GM23338 (cell line): ENCODE measurements at places on chromosomes 3 and 15.
A peak's percentile ranks its signal among the peaks of the same experiment; 100 is the strongest.

GRCh38 chr3:19866751-19867347 is 67.2 kb downstream of the EFHB start:
- no peak overlapping the region for H3K27ac ChIP-seq
- no peaks in the 10 kb centered on the region for H3K4me1 ChIP-seq
- H3K27me3 ChIP-seq, result no peaks in the 10 kb centered on the region
- H3K36me3 ChIP-seq, result no peaks in the 10 kb centered on the region
- peak; percentile 80 for DNase-seq

DNA sequence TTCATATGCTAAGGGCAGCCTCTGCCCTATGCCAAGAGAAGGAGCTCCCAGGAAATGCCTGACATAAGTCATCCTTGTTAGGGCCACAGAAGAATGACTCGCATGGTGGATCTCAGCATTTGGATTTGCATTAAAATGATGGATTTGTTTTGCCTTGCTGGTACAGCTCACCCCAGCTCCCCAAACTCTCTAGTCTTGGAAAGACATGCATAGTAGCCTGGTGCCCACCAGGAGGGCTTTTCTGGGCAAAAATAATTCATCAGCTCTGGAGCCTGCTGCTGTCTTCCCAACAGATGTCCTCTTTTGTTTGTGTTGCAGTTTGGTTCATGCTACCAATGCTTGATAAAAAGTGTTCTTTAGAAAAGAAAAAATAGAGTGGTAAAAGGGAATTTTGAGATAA is 833.0 kb downstream of the AGBL1 start:
- no peaks in the 10 kb centered on the region for H3K36me3 ChIP-seq
- no peak for DNase-seq
- no peak overlapping the region for H3K4me3 ChIP-seq
- H3K27me3 ChIP-seq, result no peaks in the 10 kb centered on the region
- peaks cover 28% of the 10 kb centered on the region for H3K4me1 ChIP-seq

DNA sequence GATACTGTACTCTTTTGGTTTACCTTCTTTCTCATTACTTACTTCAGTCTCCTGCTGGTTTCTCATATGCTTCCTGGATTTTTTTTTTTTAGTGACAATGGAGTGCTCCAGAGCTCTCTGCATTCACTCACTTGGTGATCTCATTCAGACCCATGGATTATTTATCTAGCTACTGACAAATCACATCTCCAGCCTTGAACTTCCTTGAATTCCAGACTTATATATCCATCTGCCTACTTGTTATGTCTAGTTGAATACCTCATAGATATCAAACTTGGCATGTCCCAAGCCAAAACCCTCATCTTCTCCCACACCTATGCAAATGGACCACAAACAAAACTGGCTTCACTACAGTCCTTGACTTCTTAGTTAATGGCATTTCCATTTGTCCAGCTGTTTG is 234.7 kb upstream of the ZPLD1 start:
- no peaks in the 10 kb centered on the region for H3K4me1 ChIP-seq
- no peak for DNase-seq
- H3K36me3 ChIP-seq, result no peaks in the 10 kb centered on the region
- H3K27ac ChIP-seq, result no peak overlapping the region

DNA sequence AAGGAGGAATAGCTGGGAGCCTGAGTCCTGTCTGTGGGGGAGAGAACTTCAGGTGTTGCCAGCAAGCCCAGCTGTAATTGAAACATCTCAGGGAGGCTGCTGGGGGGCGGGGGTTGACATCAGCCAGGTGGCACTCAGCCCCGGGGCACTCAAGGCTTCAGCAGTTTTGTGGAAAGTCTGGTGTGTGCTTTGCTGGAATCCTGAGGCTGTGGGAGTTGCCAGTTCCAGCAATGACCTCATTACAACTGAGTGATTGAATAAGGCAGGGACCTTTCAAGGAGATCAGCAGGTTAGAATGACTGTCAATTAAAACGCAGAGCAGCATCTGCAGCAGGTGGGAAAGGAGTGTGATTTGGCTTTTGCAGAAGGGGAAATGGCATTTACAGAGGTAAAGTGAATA is 75.7 kb downstream of the FAM43A start:
- H3K4me1 ChIP-seq, result no peaks in the 10 kb centered on the region
- H3K27ac ChIP-seq, result no peak overlapping the region
- H3K27me3 ChIP-seq, result no peaks in the 10 kb centered on the region

GRCh38 chr3:52469001-52469400 is 13.6 kb downstream of the NISCH start:
- no peak for DNase-seq
- H3K36me3 ChIP-seq, result peaks cover 19% of the 10 kb centered on the region
- H3K27me3 ChIP-seq, result no peaks in the 10 kb centered on the region
- no peaks in the 10 kb centered on the region for H3K4me1 ChIP-seq

- peaks cover 10% of the 10 kb centered on the region; the same call in 1 of the 2 replicates for H3K36me3 ChIP-seq
- no peak for DNase-seq
- peaks cover 21% of the 10 kb centered on the region for H3K4me1 ChIP-seq
- H3K4me3 ChIP-seq, result no peak overlapping the region
- no peaks in the 10 kb centered on the region for H3K27me3 ChIP-seq
- H3K27ac ChIP-seq, result no peak overlapping the region
Observed at GRCh38 chr3:45988362-45988761, 7.3 kb downstream of the FYCO1 start.

DNA sequence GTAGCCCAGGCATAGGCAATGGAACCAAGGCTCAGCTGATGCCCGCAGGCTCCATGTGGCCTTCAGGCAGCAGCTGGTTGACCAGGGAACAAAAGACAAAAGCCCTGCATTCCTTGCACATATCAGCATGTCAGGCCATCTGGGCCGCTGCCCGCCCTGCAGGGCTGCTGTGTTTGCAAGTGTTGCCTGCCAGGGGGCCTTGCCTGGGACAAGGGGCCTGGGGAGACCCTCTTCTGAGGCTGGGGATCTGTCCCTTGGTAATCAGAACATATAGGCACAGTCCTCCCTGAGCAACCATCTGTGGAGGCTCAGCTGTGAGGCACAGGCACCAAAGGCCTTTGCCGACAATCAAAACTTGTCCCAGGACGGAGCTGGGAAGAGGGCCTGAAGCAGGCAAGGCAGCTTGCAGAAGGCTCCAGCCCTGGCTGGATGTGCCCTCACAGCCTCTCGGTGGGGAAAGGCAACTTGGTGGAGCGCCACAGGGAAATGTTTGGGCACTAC is 138.2 kb downstream of the TPRA1 start:
- H3K4me3 ChIP-seq, result no peak overlapping the region
- no peaks in the 10 kb centered on the region for H3K36me3 ChIP-seq
- no peak overlapping the region for H3K27ac ChIP-seq
- peaks cover 3% of the 10 kb centered on the region; the same call in 1 of the 2 replicates for H3K4me1 ChIP-seq
- H3K27me3 ChIP-seq, result peaks cover 30% of the 10 kb centered on the region
- DNase-seq, result peak; percentile 39

DNA sequence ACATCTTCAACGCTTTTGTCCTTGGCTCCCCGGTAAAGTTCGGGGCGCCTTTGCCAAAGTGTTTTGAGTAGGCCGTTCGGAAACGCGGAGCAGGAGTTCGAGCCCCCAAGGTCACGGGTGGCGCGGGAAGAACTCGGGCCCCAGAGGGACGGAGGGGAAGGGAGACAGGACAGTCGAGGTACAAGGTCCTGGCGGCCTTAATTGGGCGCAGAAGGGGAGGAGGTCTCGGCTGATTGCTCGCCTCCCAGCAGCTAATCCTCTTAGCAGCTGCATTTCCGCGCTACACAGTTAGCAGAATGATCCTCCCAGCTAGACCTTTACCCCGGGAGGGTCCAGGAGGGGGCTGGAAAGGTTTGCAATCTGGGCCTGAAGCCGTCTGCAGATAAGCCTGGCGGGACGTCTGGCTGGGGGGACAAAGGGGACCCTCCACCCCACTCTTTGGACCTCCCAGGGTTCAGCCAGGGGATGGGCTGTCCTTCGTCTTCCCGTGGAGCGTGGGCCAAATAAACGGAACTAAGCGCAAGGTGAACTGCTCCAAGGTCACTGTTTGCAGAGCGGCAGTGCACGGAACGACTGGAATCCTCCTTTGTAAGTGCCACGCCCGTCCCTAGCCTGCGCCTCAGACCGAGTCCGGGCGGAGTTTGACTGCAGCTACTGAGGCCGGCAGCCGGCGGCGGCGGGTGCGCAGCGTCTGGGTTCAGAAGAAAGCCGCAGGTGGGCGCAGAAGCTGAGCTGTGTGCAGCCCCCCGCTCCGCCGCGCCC is 7.2 kb downstream of the EOMES start:
- peak; percentile 80 for DNase-seq
- H3K27me3 ChIP-seq, result peaks cover 100% of the 10 kb centered on the region
- H3K27ac ChIP-seq, result no peak overlapping the region
- H3K4me1 ChIP-seq, result peaks cover 68% of the 10 kb centered on the region
- H3K4me3 ChIP-seq, result peak overlapping the region; percentile 68

GRCh38 chr15:71251584-71252043 is 136.3 kb downstream of the THSD4 start:
- H3K4me1 ChIP-seq, result no peaks in the 10 kb centered on the region
- H3K27ac ChIP-seq, result no peak overlapping the region
- no peak for DNase-seq
- no peaks in the 10 kb centered on the region for H3K27me3 ChIP-seq
